ENCODE measurements at places on chromosomes 4 and X. TPM values are rescaled to one million over a fixed set of nuclear protein-coding genes. Genes with fewer than 3 reads are reported as not detected.
A peak's percentile ranks its signal among the peaks of the same experiment; 100 is the strongest.

DNA sequence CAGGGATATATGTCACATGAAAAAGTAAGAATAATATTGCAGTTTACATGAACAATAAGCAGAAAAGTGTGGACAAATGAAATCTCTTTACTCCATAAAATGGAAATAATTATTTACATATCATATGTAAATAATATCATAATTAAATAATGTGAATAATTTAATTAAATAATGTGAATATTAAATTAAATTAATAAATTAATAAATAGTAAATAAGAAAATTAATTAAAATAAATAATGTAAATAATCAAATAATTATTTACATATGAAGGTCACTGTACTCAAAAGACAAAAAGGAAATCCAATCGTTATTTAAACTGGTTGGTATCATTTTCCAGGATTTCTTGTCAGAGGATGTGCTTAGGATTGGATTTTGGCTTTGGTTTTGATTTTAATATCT is 201.1 kb upstream of the ETNPPL start:
- no peak for DNase-seq

- peak; percentile 81 for DNase-seq
Observed at GRCh38 chr4:55396308-55397125, 760 bp downstream of the TMEM165 start.

DNA sequence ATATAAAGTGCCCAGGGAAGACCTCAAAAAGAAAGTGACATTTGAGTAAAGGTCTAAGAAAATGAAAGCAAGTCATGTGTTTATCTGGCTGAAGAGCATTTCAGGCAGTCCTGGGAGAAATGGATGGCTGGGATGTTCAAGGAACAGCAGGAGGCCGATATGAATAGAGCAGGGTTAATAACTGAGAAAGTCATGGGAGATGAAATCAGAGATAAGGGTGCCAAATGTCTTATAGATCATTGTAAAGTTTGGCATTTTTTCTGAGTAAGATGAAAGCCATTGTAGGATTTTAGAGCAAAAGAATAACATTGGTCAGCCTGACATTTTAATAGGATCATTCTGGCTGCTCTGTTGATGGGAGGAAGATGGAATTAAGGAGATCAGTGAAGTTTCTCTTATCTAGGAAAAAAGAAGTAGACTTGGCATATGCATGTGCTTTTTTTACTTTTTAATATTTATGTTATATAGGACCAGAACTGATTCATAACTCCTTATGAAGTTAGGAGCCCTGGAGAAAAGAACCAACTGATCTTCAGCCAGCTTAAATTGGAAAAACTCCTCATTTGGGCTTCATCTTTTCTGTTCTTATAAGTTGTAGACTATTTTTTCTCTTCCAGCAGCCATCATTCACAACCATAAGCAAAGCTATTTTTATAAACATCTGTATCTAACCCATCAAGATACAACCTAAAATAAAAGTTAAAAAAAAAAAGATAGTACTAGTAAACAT is 18.6 kb downstream of the AIMP1 start:
- DNase-seq = no peak

DNA sequence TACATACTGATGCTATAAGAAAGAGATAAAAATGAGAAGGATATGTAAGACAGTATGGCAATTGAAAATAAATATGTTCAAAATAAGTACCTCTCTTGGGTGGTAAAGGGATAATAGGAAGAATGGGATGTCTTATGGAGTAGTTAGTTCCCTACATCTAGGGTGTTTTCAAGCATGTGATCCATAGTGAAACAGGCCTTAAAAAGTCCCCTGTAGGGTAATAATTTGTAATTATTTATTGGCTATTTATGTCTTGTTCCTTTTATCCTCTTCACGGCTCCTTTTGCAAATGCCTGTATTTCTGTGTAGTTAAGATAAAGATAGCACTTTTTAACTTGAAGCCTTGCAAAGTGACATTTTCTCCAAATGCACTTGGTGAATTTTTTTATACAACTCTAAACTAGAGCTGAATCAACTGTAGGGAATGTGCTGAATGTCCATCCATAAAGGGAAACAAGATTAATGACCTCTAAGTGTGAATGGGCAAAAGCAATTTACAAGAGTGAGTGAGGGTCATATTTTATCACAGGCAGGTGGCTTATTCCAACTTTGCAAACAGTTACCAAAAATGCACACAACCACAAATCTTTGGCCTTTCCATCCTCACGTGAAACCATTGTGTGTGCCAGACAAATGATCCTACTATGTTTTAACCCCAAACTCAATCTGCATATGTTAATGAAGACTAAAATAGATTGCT is 299.0 kb downstream of the KCNIP4 start:
- DNase-seq = no peak

- no peak for DNase-seq
Observed at GRCh38 chr4:152949930-152950329, 13.8 kb downstream of the FHDC1 start.

The SULT1B1 gene
- 45.4 TPM for polyA plus RNA-seq

The CXXC4 gene
- polyA plus RNA-seq = 1.1 TPM
